Fibroblast of the conjunctiva (primary cell): ENCODE measurements at places on chromosomes 1 and 21.
A peak's percentile ranks its signal among the peaks of the same experiment; 100 is the strongest.

GRCh38 chr1:22806584-22806983 lies 95.9 kb downstream of the EPHB2 start:
- DNase-seq, result no peak

GRCh38 chr1:26529655-26530409 lies at the start of gene RPS6KA1:
RPS6KA1 (plus strand) TSS chr1:26529761; CDS start chr1:26529921, 160 bp downstream.
- DNase-seq, result no peak

- no peak for DNase-seq
Observed at GRCh38 chr1:118049981-118050380, 120.4 kb downstream of the WDR3 start.

DNA sequence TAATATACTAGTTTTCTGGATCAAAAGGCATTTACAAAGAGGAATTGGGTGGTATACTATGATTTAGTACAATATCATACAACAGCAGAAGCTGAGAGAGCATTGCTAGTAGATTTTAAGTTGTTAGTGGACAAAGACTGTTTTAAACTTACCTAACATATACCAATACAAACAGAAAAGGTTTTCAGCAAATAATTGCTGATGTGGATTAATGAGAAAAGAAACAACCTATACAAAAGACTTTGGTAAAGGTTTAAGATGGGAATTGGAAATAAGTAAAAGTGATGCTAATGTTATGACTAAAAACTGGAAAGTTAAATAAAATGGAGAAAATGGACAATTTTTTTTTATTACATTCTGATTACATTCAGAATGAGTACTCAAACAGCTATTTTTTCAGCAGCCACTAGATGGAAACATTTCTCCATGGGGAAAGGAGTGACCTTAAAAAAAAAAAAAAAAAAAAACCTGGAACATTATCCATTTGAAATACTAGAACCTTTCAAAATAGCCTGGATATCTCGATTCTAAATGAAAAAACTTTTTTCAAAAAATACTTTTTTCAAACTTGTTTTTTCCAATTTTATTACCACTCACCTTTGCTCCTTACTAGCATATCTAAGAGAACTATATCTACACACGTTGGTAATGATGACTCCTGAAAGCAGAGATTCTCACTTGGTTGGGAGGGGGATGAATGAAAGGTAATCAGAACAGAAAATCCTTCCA lies 55.4 kb downstream of the EPRS1 start:
- DNase-seq, result peak; percentile 23

GRCh38 chr1:44941424-44942324 lies 44.7 kb downstream of the EIF2B3 start:
- no peak for DNase-seq
